ENCODE measurements at places on chromosomes 5 and 9. TPM values are rescaled to one million over a fixed set of nuclear protein-coding genes. Genes with fewer than 3 reads are reported as not detected.

HDHD3 gene
- total RNA-seq = 15.2 TPM

- ATAC-seq = peak; percentile 74
Measured at GRCh38 chr5:132458651-132459030, 31.9 kb downstream of the IRF1 start.

OLFML2A gene
- not detected for total RNA-seq

DNA sequence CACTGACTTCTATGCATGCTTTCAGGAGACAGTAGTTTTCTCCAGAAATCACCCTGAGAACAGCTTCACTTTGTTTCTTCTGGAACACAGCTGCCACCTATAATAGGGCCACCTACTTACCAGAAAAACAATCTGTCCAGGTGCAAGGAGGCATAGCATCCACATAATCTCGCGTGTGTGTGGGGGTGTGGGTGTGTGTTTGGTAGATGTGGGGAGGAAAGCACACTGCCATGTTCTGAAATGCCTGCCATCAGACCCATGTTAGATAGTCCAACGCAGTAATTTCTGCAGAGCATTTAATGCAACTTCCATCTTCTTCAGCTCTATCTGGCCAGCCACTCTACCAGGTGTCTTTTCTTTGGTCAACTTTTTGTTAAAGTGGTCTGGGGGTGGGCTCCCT, 102.9 kb downstream of the ACER2 start:
- ATAC-seq = no peak

DNA sequence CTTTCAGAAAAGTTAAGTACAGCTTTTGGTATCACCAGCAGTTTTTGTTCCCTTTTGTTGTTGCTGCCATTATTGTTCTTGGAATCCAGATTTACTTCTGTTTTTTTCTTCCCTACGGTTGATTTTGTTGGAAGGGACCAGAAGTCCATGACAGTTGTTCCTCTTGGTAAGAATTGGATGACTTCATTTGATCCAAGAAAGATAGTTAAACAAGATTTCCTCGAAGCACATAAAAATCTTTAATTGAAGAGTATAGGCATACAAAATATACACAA, 65.4 kb downstream of the CDC42SE2 start:
- no peak for ATAC-seq

GRCh38 chr5:15367489-15367888, 132.5 kb upstream of the FBXL7 start:
- no peak for ATAC-seq

GRCh38 chr9:129183495-129184218, 5.6 kb upstream of the IER5L start:
- ATAC-seq = no peak

DNA sequence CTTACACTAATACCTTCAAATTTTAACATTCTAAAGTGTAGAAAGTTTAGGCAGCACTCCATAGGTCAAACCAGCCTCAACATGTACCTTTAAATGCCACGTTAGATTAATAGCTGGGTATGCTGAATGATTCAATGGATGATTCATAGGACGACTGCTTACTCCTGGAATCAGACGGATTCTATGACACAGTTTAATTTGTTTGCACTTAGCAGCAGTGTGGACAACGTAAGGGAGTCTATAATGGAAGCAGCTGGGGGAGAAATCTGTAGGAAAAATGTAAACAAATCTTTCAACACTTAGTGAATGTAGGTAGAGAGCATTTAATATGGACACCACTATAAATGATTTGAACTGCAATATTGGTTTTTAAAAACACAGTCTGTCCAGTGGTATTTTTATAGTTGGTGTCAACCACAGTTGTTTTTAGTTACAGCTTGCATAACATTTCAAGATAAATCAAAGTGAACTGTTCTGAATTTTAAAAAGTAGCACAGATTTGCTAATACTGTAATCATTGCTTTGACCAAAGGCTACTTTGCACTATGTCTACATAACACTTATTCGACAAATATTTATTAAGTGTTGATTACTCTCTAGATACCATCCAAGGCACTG, 701.5 kb upstream of the MEF2C start:
- ATAC-seq = no peak

MFAP3 gene
- 16.1 TPM for total RNA-seq

PGM5 gene
- not detected for total RNA-seq

GRCh38 chr5:7869474-7870136, 657 bp downstream of the MTRR start:
- peak; percentile 32 for ATAC-seq

- peak; percentile 77 for ATAC-seq
Measured at GRCh38 chr9:127568971-127569885, 42.8 kb upstream of the STXBP1 start.

DNA sequence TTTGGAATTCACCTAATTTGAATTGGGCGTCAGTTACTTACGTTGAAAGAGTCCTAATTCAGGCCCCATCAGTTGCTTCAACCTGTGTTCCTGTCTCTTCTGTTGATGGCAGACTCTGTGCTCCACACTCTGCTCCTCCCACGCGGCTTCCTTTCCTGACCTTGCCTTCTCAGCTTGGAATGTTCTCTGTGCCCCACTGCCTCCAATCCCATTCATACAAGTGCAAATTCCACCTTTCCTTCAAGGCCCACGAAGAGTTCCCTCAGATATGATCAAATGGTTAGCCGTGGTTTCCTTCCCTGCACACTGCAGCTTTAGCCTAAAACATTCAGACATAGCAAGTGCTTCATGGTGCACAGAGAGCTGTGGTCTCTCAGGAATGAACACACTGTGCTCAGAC, 65.7 kb downstream of the SREK1 start:
- ATAC-seq = no peak

DNA sequence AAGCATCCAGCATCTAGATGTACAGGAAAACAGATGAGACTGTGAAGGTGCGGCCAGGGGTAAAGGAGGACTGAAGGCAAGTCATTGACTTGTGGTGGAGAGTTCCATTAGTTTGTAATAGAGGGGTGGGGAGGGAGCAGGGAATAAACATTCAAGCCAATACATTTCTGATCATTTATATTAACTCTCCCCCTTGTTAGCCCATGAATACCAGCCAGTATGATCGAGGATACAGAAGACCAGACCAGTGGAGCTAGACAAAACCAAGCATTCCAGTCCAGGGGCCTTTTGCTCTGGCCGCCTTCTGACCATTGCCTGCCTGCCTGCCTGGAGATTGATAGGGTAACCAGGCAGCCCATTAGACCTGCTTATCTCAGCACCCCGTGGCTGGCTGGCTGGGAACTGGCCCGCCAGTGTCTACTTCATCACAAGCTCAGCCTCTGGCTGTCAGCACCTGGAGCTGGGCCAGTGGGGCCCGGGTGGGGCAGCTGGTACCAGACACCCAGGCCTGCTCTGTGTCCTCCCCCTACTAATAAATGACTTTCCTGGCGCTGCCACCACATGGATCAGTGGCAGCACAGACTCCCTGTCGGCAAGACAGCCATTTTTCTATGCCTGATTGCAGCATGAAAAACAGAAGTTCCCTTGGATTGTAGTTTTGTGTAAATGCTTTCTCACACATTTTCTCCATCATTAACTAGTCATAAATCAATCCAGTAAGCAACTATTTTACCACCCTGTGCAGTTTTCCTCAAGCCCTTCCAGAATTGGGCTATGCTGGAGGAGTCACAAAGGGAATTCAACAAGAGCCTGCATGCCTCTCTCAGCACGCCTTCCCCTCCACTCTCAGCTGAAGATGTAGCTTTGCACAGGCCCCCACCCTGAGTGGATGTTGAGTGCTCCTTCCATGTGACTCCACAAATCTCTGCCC, 181.3 kb downstream of the SNCAIP start:
- no peak for ATAC-seq

FBXO10 gene
- total RNA-seq = 3.6 TPM

GRCh38 chr9:98854266-98854665, 46.8 kb downstream of the GALNT12 start:
- no peak for ATAC-seq

DNA sequence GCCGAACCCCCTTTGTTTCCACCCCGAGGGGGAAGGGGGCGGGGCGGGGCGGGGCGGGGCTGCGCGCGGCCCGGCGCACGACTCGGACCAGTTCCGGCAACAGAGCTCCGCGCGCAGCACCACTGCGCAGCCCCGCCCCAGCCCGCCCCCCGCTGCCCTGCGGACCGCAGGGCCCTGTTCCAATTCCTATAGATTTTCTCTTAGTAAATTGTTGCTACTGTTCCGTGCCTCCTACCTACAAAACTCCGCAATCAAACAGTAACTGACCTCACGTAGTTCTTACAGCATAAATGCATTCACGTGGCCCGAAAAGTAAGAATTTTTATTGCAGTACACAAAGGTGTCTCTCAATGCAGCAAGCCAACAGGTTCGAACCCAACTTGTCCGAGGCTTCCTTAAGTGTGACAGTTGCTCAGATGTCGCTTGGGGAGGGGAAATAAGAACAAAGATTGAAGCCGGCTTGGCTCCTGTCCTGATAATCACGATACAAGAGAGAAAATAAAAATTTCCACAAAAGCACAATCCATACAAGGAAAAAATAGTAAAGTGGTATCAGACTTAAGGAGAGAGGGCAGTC, 1.2 kb upstream of the RNF38 start:
- ATAC-seq = peak; percentile 81

- no peak for ATAC-seq
Measured at GRCh38 chr9:96193236-96193755, 108.7 kb downstream of the HSD17B3 start.

STK10 gene
- 140 TPM for total RNA-seq

DNA sequence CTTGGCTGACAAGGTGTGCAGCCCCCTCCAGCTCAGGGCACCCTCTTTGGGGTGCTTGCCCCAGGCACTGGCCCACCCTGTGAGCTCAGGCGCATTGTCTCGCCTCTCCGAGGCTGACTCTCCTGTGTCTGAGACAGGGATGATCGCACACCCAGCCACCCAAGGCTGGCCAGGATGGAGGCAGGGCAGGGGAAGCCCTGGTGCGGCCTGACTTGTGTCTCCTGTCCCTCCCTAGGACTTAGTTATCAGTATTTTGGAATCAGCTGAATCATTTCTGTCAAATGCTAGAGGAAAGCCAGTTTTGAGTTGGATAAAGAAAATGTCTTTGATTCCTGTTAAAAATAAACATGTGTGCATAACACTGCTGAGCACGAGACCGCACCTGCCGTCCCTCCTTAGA, 2.5 kb upstream of the DBH start:
- no peak for ATAC-seq

DNA sequence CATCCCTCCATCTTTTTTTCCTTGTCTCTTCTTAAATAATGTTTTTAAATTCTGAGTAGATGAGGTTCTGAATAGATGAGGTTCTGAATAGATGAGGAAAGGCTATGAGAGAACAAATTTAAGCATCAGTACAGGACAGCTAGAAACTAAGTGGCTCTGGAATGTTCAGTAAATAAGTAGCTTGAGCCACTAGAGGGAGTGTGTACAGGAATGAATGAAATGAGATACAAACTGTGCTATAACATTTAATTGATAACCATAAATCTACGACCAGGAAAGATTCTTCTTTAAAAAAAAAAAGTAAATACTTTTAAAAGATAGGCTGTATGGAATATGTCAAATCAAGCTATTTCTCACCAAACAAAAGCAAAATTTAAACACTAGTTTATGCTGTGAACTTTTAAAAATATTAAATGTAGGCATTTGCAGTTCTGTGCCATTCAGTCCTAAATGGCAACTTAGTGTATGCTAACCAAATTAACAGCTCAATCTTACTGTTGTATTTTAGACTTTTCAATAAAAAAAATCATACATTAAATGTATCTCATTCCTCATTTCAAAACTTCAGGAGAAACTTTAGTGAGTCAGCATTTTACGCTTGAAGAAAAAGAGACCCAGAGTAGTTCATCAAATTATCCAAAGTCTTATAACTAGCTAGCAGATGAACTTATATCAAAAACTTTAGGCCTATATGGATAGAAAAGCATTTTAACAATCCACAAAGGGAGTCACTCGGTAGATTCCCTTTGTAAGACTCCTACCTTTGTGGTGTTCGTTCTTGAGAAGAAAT, 70.4 kb upstream of the SNX2 start:
- ATAC-seq = no peak

GRCh38 chr9:126298063-126298801, 28.4 kb upstream of the MVB12B start:
- no peak for ATAC-seq

GRCh38 chr5:39217365-39218281, 1.7 kb downstream of the FYB1 start:
- ATAC-seq = peak; percentile 84

DNA sequence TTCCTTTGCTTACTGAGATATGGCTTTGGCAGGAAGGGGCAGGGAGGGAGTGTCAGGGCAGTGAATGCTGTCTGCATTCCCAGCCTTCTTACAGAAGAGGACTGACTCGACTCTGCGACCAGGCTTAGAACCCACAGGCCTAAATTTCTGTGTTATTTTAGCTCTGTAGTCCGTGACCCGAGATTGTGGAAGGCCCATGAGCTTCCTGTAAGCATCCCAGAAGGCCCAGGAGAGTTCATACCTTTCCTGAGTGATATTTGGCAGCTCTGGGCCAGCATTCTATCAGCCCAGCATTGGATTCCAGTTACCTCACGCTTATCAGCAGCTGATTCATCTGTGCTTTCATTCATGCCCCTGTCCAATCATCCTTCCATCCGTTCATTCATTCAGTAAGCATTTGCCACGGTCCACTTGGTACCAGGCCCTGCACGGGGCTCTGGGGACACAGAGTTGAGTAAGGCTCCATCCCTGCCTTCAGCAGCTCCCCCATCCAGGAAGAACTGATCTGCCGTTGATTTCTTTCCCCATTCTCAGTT, 28.2 kb upstream of the RPL26L1 start:
- ATAC-seq = no peak

TMEM174 gene
- not detected for total RNA-seq

DNA sequence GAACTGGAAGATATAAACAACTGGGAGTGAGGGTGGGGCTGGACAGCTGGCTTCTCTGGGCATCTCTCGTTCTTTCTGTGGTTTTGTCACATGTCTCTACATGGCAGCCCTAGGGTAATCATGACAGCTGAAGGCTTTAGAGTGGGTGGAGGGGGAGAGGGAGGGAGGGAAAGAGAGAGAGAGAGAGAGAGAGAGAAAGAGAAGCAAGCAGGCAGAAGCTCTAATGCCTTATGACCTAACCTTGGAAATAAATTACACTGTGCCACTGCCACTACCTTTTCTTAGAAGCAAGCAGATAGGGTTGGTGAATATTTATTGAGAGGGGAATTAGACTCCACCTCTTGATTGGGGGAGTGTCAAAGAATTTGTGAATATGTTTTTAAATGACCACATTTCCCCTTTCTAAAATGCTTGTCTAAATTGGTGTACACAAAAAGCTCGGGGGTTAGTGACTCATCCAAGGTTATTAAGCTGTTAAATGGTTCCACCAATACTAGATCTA, 2.6 kb upstream of the DAPK1 start:
- no peak for ATAC-seq

SLC36A2 gene
- total RNA-seq = not detected

TAF11L12 gene
- not detected for total RNA-seq

All from activated T-helper 17 cell treated with anti-CD3 and anti-CD28 coated beads, Interleukin-2, amount 50 U/mL, for 72 hours (primary cell).